ENCODE measurements at places on chromosomes 2 and 18. TPM values are rescaled to one million over a fixed set of nuclear protein-coding genes. Genes with fewer than 3 reads are reported as not detected.

AOX1 gene
- polyA plus RNA-seq: 5.1 TPM

GCKR gene
- 0.05 TPM for polyA plus RNA-seq

DNA sequence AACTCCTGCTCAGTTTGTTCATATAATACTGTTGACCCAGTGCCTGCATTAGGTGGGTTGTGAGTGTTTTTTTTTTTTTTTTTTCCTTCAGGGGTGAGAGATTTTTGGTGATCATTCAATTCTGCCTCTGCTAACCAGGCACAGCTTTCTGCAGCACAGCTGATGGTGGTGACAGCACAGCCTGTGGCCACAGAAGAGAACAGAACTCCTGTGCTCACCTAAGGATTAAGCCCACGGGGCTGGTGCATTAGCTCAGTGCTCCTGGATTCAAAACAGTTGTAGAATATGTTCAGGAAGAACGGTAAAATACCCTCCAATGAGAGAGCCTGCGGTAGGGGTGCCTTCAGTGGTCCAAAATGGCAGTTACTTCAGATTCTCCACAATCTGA, 42.0 kb downstream of the PKP4 start:
- DNase-seq: no peak

GRCh38 chr18:69400253-69400975, at the start of gene DOK6:
Gene DOK6, plus strand, starts transcription at chr18:69400888.
- DNase-seq: peak; percentile 24

DNA sequence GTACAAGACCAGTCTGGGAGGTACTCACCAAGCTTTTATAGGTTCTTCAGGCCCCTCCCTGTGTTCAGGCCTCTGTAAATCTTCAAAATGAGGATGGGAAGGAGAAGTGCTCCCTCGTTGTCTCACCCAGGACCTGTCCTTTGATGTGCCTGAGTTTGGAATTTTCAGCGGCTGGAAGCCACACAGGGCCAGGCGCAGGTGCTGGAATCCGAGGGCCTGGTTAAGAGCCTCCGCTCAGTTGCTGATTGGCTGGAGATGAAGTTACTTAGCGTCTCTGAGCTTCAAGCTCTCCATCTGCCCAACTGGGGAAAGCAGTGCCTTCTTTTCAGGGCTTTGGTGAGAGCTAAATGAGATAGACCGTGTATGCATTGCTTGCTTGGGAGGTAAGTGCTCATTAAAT, 30.0 kb downstream of the HJURP start:
- no peak for DNase-seq

DNA sequence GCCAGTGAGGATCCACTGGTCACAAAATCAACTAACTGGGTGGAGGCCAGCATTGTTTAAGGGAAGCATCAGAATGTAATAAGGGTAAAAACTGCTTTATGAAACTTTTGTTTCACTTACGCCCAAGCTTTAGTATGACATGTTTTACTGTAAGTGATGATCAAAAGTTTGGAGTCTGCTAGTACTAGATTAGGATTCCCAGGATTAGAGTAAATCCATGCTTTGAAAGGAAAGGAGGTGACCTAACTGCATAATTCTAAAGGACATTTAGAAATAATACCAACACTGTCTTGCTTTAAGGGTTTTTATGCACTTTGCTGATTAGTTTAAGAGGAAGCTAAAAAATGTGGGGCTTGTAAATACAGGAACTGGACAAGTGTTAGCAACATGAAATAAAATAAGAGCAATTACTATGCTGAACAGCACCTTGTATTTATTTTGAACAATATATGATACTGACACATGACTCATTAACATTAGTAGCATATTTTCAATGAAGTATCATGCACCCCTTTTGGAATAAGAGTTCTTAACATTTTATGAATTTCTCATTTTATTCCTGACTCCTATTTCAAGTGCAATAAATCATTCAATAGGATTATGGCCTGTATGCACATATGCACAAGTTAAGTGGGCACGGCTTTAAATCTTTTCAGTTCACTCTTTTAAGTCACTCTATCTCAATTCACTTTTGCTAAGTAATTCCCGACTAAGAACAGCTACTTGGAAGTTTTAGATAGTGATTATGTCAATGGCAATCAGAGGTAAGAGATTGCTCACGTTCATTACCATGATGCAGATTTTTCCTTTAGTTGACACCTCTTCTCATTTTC, 62.5 kb downstream of the STK39 start:
- no peak for DNase-seq

DNA sequence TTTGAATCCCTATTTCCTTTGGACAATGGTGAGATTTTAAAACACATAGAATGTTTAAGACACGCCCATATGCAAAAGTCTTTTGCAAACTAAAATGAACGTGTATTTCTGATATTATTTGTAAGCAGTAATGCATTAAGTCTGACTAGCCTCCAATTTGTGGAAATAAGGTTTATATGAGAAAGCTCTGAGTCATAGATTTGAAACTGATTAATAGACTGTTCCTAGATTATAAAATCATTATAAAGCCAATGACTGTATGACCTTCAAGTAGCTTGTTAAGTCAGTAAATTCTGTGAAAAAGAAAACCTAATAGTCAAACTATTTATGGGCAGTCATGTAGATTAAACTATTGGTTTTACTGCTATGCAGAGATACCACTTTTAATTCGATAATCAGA, 12.8 kb upstream of the EFEMP1 start:
- DNase-seq: no peak

DNA sequence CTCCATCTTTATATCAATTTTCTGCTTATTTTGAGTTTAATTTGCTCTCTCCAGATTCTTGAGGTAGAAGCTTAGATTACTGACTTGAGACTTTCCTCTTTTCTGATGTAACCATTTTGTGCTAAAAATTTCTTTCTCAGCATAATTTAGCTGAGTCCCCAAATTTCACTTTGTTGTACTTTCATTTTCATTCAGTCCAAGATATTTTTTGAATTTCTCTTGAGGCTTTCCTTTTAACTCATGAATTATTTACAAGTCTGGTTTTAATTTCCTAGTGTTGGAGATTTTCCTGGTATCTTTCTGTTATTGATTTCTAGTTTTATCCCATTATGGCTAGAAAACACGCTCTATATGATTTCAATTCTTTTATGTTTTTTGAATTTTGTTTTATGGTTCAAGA, 144.7 kb upstream of the PGAP1 start:
- DNase-seq: no peak

DNA sequence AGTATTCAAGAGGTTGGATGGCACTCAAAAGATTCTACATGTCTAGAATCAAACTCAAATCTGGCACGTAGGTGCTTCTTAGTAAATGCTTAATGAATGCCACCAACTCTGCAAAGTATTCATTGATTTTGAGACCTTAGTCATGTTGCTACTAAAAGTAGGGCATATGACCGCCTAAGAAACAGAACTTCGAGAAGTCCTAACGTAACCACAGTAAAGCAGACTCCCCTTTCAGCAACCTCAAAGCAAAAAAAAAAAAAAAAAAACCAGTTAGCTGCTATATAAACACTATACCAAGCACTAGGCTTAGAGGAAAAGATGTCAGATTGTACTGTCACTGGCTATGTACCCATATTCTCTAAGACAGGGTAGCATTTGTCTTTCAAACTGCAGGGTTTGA, 33.9 kb downstream of the PTCD3 start:
- no peak for DNase-seq

DNA sequence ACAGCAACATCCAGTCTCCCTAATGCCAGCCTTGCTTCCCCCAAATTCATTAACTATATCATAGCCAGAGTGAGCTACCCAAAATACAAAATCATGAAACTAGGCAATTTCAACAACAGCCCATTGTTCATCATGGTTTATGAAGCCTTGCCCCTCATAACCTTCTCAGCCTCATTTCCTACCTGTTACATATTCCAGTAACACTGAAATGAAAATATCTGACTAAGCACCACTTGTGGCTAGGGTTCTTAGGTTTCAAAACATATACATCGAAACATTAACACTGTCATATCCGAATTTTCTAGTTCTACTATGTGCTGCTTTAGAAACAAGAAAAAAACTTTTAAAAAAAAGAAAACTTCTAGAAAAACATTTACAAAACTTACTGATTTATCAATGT, 59.5 kb downstream of the ATAD2B start:
- no peak for DNase-seq

GRCh38 chr2:42960842-42961180, 168.4 kb upstream of the HAAO start:
- no peak for DNase-seq

All from psoas muscle (tissue), 8 donors.